ENCODE measurements at places on chromosomes 3 and 15. TPM values are rescaled to one million over a fixed set of nuclear protein-coding genes. Genes with fewer than 3 reads are reported as not detected.

The CEP70 gene
- 46.8 TPM for total RNA-seq

- peaks cover 7% of the 10 kb centered on the region for H3K36me3 ChIP-seq
- peak; percentile 35 for DNase-seq
- peaks cover 12% of the 10 kb centered on the region for H3K4me1 ChIP-seq
- H3K4me3 ChIP-seq: peak overlapping the region; percentile 82
Measured at GRCh38 chr3:48716508-48716981, 476 bp downstream of the IP6K2 start.

DNA sequence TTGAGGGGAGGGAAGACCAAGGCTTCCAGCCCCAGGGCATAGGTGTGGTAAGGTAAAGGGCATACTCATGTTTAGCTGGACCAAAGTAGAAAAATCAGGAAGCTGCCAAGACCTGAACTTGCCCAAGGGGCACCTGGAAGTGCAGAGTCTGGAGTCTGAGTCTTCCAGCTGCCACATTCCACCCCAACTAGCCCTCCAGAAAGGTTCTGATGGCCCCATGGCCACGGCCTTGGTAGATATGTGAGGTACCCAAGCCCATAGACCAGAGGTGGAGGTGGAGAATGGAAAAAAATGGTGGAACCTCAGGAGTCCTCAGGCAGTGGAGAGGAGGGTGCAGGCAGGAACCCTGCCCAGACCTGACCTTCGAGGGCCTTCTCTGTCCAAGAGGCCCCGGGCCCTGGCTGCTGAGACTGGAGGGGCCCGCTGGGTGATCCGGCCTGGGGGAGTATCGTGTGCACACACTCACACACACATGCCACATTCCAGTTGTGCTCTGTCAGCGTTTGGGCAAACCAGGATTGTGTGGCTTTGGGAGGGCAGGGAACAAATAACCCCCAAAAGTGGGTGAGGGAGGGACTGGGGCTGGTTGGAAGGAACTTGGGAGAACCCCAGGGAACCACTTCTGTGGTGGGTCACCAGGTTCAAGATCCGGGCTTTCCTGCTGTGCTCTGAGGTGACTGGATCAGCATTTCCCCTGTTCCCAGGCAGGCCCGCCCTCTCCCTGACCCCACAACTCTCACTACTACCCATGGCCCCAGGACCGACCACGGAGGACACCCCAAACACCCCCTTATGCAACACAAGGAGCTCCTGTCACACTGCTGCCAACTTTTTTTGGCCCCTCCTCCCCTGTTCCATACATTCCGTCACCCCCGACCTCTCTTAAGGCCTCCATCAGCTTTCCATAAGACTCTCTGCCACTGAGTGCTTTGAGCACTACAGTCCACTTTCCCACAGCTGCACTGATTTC, 11.6 kb downstream of the MYL3 start:
- no peaks in the 10 kb centered on the region for H3K36me3 ChIP-seq
- no peak for DNase-seq
- no peaks in the 10 kb centered on the region for H3K27me3 ChIP-seq
- H3K27ac ChIP-seq: no peak overlapping the region
- H3K4me1 ChIP-seq: no peaks in the 10 kb centered on the region
- H3K4me3 ChIP-seq: no peak overlapping the region

GRCh38 chr3:12613250-12613649, 50.7 kb downstream of the RAF1 start:
- no peaks in the 10 kb centered on the region for H3K27me3 ChIP-seq
- H3K4me3 ChIP-seq: no peak overlapping the region
- no peaks in the 10 kb centered on the region for H3K36me3 ChIP-seq
- DNase-seq: no peak

DNA sequence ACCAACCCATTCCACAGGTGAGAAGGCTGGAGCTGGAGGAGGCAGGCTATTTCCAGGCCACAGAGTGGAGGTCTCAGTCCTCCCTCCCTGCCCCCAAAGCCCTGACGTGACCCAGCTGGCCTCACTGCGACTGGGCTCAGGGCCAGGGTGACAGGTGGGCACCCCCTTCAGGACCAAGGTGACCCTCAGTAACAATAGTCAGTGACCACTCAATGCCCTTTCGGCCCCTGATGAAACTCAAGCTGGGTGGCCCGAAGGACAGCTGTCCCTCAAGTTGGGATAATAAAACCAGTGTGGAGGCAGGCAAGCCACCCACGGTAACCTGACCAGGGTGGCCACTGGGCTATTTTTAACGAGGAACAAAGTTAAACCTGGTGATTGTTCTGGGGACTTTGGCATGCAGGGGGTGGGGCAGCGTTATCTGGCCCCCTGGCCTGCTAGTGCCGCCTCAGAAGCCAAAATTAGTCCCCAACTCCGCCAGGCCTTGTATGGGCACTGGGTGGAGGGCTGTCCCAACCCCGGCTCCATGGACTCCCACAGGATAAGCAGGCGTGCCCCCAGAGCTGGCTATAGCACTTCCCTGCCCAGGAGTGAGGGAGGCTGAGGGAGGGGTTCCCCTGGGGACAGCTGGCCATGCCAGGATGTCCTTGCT, 1.1 kb downstream of the TNNC1 start:
- H3K36me3 ChIP-seq: no peaks in the 10 kb centered on the region
- no peak for DNase-seq
- H3K4me3 ChIP-seq: no peak overlapping the region

DNA sequence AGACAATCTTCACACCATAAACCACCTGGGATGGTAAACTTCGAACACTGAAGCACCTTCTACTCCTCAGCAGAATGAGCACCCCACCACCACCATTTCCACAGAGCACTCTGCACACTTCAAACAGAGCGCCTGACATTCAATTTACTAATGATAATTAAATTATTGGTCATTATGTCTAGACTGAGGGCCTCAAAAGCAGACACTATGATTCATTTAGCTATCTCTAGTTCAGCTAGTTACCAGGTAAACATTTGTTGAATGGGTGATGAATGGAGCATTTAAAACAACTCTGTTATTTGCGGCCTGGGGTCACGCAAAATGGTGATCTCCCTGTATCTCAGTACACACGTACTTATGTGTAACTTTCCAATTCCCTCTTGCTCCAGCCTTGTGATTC, 40.9 kb downstream of the ACAP2 start:
- no peak overlapping the region for H3K4me3 ChIP-seq
- peaks cover 3% of the 10 kb centered on the region for H3K4me1 ChIP-seq
- no peaks in the 10 kb centered on the region for H3K27me3 ChIP-seq
- no peaks in the 10 kb centered on the region for H3K36me3 ChIP-seq

The CPNE9 gene
- not detected for total RNA-seq

DNA sequence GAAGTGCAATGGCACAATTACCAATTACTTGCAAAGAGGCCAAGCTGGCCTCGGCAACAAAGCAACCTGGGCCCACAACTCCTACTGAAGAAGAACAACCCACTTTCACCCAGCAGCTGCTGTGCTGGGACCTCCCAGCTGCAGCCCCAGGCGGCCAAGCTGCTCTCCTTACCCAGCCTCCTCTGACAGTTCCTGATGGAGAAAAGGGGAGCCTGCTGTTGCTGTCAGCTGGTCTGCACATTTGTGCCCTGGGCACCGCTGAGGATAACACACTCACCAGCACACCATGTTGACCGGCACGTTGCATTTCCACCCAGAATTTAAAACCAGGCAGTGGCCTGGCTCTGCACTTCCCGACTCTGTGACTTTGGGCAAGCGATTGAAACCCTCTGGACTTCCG, 33.6 kb downstream of the SSUH2 start:
- H3K4me1 ChIP-seq: peaks cover 3% of the 10 kb centered on the region
- no peak for DNase-seq
- H3K27me3 ChIP-seq: no peaks in the 10 kb centered on the region

The TMCO5A gene
- not detected for total RNA-seq

- no peak overlapping the region for H3K27ac ChIP-seq
- H3K4me1 ChIP-seq: no peaks in the 10 kb centered on the region
- H3K27me3 ChIP-seq: no peaks in the 10 kb centered on the region
- H3K36me3 ChIP-seq: no peaks in the 10 kb centered on the region
- no peak for DNase-seq
Measured at GRCh38 chr3:44772099-44772442, 10.5 kb downstream of the KIF15 start.

DNA sequence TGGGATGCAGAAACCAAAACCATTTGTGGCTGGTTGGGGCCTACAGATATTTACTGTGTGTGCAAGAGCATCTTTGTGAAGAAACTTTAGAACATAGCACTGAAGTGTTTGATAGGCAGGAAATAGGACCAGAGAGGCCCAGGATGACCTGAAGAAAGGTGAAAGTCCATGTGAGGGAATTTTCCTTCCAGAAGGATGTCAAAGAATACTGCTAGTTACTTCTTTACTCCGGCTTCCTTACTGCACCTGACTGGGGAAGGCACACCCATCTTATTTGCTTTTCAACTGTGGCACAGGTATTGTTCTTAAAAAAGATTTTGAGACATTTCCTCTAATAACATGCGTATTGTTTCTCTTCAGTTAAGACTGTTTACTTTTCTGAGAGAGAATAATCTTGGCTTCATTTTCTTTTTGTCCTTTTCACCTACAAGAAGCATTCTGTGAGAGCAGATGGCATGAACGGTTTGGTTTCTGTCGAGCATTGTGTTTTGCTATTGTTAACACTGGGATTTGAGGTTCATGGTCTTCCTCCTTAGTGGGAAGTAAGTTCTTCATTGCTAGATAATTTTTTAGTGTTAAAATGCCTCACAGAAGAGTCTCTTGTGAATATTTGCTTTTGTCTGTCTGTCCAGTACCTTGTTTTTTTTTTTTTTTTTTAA, 71.5 kb downstream of the SLCO3A1 start:
- DNase-seq: no peak
- H3K4me3 ChIP-seq: no peak overlapping the region
- H3K4me1 ChIP-seq: peaks cover 44% of the 10 kb centered on the region
- H3K27ac ChIP-seq: peak overlapping the region; percentile 74
- no peaks in the 10 kb centered on the region for H3K36me3 ChIP-seq

- no peak overlapping the region for H3K4me3 ChIP-seq
- H3K27ac ChIP-seq: no peak overlapping the region
- no peaks in the 10 kb centered on the region for H3K4me1 ChIP-seq
- DNase-seq: no peak
- peaks cover 26% of the 10 kb centered on the region for H3K36me3 ChIP-seq
Measured at GRCh38 chr3:12501360-12502020, 17.2 kb downstream of the TSEN2 start.

GRCh38 chr15:51375966-51376640, 34.6 kb downstream of the GLDN start:
- no peak overlapping the region for H3K4me3 ChIP-seq
- no peaks in the 10 kb centered on the region for H3K4me1 ChIP-seq
- no peak for DNase-seq
- H3K27me3 ChIP-seq: no peaks in the 10 kb centered on the region
- no peaks in the 10 kb centered on the region for H3K36me3 ChIP-seq

DNA sequence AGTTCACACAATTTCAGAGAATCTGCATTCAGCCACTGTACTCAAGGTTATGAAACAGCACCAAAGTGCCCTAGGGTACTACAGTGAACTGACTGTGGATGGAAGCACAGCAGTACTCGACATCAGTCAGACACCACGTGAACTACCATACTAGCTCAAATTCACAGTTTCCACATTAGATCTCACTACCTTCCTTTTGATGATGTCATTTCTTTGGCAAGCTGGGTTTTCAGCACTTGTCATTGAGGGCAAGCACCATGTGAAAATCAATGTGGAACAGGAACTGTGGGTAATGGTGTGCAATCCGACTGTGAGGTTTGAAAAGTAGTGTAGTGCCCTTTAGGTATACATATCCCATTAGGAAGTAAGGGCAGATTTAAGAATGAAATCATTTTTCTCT, 110.5 kb upstream of the BFSP2 start:
- no peak overlapping the region for H3K27ac ChIP-seq
- H3K4me3 ChIP-seq: no peak overlapping the region
- no peaks in the 10 kb centered on the region for H3K36me3 ChIP-seq
- no peak for DNase-seq

DNA sequence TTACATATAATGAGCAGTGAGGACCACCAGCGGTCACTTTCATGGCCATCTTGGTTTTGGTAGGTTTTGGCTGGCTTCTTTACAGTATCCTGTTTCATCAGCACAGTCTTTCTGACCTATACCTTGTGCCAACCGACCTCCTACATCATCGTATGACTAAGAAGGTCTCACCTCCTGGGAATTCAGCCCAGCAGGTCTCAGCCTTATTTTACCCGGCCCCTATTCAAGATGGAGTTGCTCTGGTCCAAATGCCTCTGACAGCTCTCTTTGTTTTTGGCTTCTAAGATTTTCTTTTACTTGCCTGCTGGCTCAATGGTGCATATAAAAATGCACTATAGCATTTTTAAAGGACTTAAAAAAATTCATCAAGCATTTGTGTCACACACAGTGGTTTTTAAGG, 3.2 kb upstream of the MME start:
- no peak overlapping the region for H3K4me3 ChIP-seq
- H3K27me3 ChIP-seq: peaks cover 51% of the 10 kb centered on the region
- no peak overlapping the region for H3K27ac ChIP-seq
- H3K4me1 ChIP-seq: peaks cover 21% of the 10 kb centered on the region
- DNase-seq: no peak

The CFAP100 gene
- total RNA-seq: not detected

DNA sequence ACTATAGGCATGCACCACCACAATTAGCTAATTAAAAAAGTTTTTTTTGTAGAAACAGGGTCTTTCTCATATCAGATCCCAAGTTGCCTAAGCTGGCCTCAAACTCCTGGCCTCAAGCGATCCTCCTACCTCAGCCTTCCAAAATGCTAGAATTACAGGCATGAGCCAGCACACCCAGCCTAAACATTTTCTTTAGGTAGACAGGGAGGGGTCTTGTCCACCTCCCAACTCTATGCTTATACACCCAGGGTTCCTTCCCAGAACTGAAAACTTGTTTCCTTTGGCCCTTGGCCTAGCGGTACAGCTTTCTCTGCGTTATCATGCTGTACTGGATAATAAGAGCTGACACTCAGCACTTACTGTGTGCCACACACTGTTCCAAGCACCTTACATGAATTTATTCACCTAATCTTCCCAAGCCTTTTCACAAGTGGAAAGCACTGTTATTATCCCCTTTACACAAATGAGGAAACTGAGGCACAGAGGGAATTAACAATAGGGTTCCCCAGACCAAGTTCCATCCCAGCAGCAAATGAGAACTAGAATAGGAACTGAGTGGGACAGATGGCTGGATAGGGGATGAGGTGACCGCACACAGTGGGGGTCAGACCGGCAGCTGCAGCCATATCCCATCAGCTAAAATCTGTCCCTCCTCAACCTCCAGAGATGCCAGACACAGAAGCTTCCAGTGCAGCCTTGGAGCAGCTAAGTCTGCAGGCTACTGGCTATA, 150.8 kb downstream of the MEGF11 start:
- H3K27me3 ChIP-seq: peaks cover 4% of the 10 kb centered on the region
- H3K4me3 ChIP-seq: no peak overlapping the region
- no peaks in the 10 kb centered on the region for H3K36me3 ChIP-seq
- H3K27ac ChIP-seq: no peak overlapping the region

GRCh38 chr3:129001101-129001805, at the start of gene EFCC1:
Gene EFCC1, plus strand, starts transcription at chr3:129001304. Its CDS starts 325 bp downstream, at chr3:129001629.
- H3K27ac ChIP-seq: peak within 1 kb of the TSS; percentile 76
- H3K4me1 ChIP-seq: peaks cover 37% of the 10 kb centered on the region
- H3K36me3 ChIP-seq: no peaks in the 10 kb centered on the region
- peak within 1 kb of the TSS; percentile 22 for H3K4me3 ChIP-seq
- peak; percentile 46 for DNase-seq

DNA sequence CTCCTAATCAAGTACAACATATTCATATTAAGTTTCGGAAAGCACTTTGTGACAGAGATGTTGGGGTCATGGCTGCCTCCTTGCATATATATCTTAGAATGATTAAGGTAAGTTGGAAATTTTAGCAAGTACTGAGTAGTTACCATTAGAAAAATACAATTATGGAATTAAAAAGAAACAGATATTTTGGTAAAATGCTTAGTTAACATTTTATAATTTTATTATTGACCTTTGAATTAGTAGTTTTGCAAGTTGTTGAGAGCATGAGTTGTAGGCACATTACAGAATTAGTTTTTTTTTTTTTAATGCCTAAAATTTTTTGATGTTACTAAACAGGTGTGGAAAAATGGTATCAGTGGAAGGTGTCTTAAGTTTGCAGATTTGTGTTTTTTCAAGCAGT, 20.6 kb downstream of the AP4E1 start:
- peaks cover 66% of the 10 kb centered on the region for H3K36me3 ChIP-seq
- H3K4me3 ChIP-seq: no peak overlapping the region

Measured in transverse colon (tissue), 4 donors.